AG04450 (cell line): ENCODE measurements at places on chromosomes 13 and 19.
A peak's percentile ranks its signal among the peaks of the same experiment; 100 is the strongest.

- no peak for DNase-seq
Measured at GRCh38 chr13:108407495-108407894, 138.0 kb downstream of the TNFSF13B start.

GRCh38 chr13:103036268-103036667, 29.9 kb downstream of the SLC10A2 start:
- no peak for DNase-seq

- no peak for DNase-seq
Measured at GRCh38 chr19:1400281-1401137, 833 bp downstream of the GAMT start.

DNA sequence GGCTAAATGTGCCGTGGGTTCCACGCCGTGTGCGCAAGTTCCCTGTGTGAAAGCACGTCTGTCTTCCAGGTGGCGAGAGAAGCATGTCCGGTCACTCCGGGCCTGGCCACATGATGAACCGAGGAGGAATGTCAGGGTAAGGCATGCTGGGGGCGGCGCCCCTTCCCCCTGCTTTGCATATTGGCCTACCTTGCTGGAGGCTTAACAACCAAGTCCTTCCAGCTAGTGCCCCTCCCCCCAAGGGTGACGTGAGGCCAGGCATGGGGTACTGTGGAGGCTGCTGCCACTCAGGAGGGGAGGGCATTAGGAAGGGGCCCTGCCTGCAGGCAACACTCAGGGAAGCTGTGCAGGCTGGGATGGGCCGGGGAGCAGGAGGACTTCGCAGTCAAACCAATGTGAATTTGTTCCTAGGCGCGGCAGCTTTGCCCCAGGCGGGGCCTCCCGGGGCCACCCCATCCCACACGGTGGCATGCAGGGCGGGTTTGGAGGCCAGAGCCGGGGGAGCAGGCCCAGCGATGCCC, 12.5 kb downstream of the MICOS13 start:
- DNase-seq = no peak

DNA sequence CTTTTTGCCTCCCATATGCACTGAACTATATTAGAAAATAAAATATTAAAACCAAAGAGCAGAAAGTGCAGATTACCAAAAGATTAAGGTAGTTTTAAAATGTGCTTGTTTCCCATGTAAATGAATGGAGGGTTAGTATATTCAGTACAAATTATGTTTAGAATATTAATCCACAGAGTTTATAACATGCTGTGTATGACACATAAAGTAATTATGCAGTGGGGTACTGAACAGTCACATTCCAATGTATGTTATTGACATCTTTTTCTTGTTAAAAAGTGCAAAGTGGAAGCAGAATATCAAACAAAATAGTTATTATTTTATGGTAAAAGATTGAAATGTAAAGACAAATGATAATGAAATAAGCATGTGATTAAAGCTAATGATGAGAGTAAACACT, 79.3 kb downstream of the GPC6 start:
- no peak for DNase-seq

- no peak for DNase-seq
Measured at GRCh38 chr19:48025480-48025879, 18.4 kb downstream of the CABP5 start.

- no peak for DNase-seq
Measured at GRCh38 chr13:42715909-42716308, 65.5 kb upstream of the FAM216B start.

DNA sequence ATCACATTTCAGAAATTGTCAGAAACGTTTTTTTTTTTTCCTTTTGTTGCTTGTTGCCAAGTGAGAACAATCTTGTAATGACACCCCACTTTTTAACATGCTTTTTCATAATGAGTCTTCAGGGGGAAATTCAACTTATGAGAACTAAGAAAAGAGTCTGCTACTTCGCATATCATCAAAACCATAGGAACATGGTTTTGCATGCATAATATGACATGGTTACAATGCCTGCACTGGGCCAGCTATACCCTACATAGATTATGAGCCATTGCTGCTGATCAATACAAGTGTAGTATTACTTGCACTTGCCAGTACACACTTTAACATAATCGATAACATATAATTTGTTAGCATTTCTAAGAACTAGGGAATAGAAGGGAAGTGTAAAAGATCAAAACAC, 191.0 kb upstream of the NBEA start:
- DNase-seq = no peak

DNA sequence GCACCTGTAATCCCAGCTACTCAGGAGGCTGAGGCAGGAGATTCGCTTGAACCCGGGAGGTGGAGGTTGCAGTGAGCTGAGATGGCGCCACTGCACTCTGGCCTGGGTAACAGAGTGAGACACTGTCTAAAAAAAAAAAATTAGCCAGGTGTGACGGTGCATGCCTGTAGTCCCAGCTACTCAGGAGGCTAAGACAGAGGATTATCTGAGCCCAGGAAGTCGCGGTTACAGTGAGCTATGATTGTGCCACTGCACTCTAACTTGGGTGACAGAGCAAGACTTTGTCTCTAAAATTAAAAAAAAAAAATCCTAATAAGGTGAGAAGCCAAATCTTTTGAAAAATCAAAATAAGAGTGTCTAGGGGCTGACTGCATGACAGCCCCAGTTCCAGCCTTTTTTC, 9.7 kb upstream of the CEBPA start:
- DNase-seq = no peak

- no peak for DNase-seq
Measured at GRCh38 chr19:55079400-55080038, 3.9 kb downstream of the EPS8L1 start.

GRCh38 chr13:57123681-57124080, 17.0 kb upstream of the PRR20A start:
- no peak for DNase-seq

GRCh38 chr13:41825691-41826090, 135.2 kb downstream of the VWA8 start:
- DNase-seq = no peak

GRCh38 chr13:43284162-43284561, 260.8 kb downstream of the DNAJC15 start:
- peak; percentile 70 for DNase-seq

GRCh38 chr19:29971002-29971401, 29.0 kb downstream of the URI1 start:
- no peak for DNase-seq

DNA sequence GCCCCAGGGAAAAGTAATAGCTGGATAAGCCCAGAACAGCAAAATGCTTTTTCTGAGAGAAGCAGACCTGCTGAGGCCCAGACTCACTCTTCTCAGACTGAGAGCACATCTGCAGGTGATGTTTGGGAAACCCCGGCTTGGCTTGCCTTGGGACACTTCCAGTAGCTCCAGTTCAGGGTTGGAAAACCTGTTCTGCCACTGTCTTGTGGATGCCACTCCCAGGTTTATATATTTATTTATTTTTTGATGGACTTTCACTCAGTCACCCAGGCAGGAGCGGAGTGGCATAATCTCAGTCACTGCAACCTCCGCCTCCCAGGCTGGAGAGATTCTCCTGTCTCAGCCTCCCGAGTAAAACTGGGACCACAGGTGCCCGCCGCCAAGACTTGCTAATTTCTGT, 8.0 kb upstream of the SMARCA4 start:
- no peak for DNase-seq

- DNase-seq = no peak
Measured at GRCh38 chr13:83297586-83298290, 584.5 kb downstream of the SLITRK1 start.

- DNase-seq = no peak
Measured at GRCh38 chr13:60572003-60572798, 175.2 kb downstream of the TDRD3 start.
